ENCODE measurements at places on chromosomes 1 and 21. TPM values are rescaled to one million over a fixed set of nuclear protein-coding genes. Genes with fewer than 3 reads are reported as not detected.

GRCh38 chr21:26136671-26137070 lies 33.9 kb downstream of the APP start:
- no peak for DNase-seq

Gene KRTAP19-1
- not detected for polyA plus RNA-seq

DNA sequence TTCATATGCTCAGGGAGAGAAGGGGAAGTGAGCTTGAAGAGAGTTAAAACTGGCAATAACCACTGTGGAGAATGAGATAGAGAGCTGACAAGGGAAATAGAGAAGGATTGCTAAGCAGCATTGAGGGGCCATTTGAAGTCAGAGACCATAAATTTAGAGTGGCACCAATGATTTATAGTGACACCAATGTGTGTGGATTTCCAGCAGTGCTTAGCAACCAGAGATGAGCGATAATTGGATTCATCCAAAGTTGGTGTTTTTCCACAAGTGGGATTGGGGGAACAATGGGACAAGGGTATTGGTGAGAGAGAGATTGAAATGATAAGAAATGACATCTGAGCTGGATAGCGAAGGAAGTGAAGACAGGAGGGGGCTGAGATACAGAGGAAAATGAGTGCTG lies 114.1 kb downstream of the C1orf94 start:
- no peak for DNase-seq

Gene SPRR3
- polyA plus RNA-seq = not detected

DNA sequence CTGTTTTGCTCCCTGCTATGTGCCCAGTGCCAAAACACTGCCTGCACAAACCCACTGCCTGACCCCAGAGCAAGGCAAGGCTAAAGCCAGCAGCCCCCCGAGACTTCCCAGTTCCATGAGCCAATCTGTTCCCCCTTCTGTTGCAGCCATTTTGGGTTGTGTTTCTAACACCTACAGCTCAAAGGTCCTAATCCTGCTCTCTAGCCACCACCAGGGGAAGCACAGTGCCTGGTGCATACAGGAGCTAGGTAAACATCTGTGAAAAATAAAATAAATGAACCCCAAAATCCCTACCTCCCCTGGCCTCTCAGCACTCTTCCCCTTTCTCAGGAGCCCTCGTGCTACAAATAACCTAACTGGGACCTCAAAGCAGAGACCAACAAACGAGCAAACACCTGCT lies 190.2 kb downstream of the MATN1 start:
- DNase-seq = no peak

Gene IRF6
- 0.80 TPM for polyA plus RNA-seq

Gene TIE1
- polyA plus RNA-seq = 25.5 TPM

Gene IL20
- polyA plus RNA-seq = not detected

Gene USH2A
- polyA plus RNA-seq = not detected

Gene CHD5
- polyA plus RNA-seq = 0.29 TPM

Gene SIPA1L2
- 12.3 TPM for polyA plus RNA-seq
